Adrenal gland (tissue), 19 donors: ENCODE measurements at places on chromosomes 3 and 15. TPM values are rescaled to one million over a fixed set of nuclear protein-coding genes. Genes with fewer than 3 reads are reported as not detected.
A peak's percentile ranks its signal among the peaks of the same experiment; 100 is the strongest.

- DNase-seq = no peak
Measured at GRCh38 chr15:27576576-27576975, 522.5 kb downstream of the OCA2 start.

DNA sequence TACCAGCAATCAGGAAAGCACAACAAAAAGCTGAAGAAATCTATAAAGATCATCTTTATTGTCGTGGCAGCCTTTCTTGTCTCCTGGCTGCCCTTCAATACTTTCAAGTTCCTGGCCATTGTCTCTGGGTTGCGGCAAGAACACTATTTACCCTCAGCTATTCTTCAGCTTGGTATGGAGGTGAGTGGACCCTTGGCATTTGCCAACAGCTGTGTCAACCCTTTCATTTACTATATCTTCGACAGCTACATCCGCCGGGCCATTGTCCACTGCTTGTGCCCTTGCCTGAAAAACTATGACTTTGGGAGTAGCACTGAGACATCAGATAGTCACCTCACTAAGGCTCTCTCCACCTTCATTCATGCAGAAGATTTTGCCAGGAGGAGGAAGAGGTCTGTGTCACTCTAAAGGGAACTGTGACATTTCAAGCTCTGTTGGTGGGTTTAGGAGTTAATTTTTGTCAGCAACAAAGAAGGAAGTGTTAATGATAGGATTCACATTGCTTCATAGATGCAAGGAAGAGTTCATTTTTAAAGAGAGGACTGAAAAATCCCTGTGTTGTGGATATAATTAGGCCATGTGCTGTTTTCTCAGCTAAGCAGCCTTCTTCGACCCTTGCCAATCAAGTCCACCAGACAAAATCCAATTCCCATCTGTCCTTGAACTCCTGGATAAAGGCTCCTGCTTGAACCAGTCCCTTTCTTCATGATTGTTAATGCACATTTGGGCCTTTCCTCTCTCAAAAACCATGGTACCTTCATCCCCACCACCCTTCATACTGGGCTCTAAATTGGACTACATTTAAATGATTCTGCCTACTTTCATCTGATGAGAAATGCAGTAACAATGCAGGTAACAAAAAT is 1.2 kb downstream of the GPR15 start:
- DNase-seq = no peak

DNA sequence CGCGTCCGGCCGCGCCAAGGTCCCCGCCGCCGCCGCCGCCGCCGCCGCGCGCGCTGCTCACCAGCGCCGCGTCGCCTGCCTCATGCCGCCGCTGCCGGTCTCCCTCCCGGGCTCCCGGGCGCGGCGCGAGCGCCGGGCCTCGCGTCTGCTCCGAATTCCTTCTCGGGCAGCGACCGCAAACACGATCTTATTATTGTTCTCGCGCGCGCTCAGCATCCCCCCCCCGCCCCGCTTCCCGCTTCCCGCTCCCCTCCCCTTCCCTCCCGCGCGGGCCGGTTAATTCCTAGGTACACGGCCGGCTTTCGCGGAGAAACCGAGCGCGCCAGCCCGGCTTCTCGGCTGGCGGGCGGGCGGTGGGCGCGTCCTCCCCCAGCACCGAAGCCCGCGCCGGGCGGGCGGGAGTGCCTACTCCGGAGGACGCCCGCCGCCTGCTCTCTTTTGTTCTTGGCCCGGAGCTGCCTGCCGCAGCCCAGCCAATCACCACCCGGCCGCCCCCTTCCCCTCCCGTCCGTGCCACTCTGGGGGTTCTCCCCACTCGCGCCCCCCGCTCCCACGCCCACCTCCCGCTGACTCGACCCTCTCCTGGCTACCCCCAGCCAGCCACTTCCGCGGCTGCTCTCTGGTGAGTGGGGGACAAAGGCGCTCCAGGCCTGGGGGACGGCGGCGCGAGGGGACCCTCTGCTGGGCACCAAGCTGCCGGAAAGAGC is at the start of gene HDGFL3:
Gene HDGFL3 (minus strand): TSS at position 164 of the 707 bp plus-strand sequence. CDS start 409 bp downstream, outside the sequence.
- peak; percentile 64 for DNase-seq

GRCh38 chr3:152452318-152452717 is 183.6 kb downstream of the MBNL1 start:
- no peak for DNase-seq

- DNase-seq = no peak
Measured at GRCh38 chr3:53102601-53103147, 27.6 kb downstream of the RFT1 start.

- DNase-seq = peak; percentile 18
Measured at GRCh38 chr3:33645060-33645647, 72.9 kb downstream of the CLASP2 start.

- DNase-seq = no peak
Measured at GRCh38 chr3:50388720-50389413, 29.5 kb upstream of the TMEM115 start.

KY gene
- 8.6 TPM for total RNA-seq

DNA sequence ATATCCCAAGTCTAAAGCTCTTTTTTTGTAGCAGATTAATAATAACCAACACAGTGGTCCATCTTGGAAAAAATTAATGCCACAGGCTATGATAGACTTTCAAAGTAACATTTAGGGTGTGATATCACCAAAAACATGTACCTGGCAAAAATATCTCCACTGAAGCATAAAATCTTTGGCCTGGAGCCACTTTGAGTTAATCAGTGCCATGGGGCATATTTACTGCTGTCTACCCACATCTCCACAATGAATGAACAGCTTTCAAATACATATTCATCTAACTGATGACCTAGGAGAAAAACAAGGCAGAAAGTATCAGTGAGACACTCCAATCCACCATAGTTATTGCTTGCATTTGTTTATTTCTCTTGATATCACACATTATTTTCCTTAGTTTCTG is 296.0 kb upstream of the MDFIC2 start:
- no peak for DNase-seq

GRCh38 chr15:43439268-43439667 is 53.7 kb downstream of the TP53BP1 start:
- DNase-seq = no peak
